Common myeloid progenitor, CD34-positive (primary cell): ENCODE measurements at places on chromosomes 16 and 17.
A peak's percentile ranks its signal among the peaks of the same experiment; 100 is the strongest.

- DNase-seq = no peak
Observed at GRCh38 chr17:298791-299450, 53.7 kb downstream of the RPH3AL start.

DNA sequence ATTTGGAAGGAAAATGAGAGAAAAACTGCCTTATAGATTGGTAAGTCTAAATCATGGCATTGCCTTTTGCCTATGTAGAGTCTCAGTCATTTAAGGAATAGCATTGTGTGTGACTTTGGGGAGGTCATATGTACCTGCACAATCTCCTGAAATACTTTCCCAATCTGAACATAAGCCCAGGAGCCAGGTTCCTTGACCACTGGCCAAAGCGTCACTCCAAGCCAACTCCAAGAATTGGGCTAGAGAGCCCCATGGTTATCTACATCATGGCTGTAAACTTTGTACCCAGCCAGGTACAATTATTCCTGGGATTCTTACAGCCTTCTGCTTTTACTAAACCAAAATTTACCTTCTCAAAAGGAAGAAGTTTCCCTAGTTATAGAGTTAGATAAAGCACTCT, 40.8 kb upstream of the MED13 start:
- no peak for DNase-seq

DNA sequence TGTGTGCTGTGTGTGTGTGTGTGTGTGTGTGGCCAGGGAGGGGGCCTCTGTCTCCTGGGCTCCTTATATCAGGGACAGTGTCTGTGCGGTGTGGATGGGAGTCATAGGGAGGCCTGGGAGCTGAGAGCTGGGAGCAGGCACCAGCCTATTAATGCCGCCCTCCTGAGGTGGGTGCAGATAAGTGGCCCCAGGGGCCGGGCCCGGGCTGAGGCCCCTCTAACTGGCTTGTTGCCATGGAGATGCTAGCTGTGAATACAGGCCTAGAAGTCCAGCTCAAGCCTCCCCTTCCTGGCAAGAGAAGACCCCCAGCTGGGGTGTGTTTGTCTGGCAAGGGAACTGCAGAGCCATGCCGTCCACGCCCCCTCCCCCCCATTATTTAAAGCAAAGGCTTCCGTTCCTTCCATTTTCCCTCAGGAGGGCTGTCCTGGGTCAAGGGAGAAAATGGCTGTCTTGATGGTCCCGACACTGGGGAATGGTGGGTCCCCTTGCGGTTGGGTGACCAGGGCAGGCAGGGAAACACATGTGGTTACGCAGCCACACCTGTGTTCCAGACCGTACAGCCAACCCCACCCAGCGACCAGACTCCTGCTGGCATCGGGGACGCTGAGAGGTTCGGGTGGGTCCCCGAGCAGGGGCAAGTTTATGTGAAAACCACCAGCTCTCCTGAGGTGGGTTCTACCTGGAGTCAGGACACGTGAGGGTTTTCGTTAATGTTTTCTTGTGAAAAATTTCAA, 141.1 kb downstream of the MRM1 start:
- DNase-seq = no peak

- peak; percentile 46 for DNase-seq
Observed at GRCh38 chr17:68906638-68907037, 48.6 kb downstream of the ABCA8 start.

GRCh38 chr16:26129997-26130396, 438.2 kb downstream of the HS3ST4 start:
- no peak for DNase-seq

GRCh38 chr16:89168381-89169189, 3.0 kb upstream of the CDH15 start:
- DNase-seq = no peak
